NCI-H748 treated with DMSO at 0.1 percent for 48 hours (cell line): ENCODE measurements at places on chromosomes 16 and 17.

DNA sequence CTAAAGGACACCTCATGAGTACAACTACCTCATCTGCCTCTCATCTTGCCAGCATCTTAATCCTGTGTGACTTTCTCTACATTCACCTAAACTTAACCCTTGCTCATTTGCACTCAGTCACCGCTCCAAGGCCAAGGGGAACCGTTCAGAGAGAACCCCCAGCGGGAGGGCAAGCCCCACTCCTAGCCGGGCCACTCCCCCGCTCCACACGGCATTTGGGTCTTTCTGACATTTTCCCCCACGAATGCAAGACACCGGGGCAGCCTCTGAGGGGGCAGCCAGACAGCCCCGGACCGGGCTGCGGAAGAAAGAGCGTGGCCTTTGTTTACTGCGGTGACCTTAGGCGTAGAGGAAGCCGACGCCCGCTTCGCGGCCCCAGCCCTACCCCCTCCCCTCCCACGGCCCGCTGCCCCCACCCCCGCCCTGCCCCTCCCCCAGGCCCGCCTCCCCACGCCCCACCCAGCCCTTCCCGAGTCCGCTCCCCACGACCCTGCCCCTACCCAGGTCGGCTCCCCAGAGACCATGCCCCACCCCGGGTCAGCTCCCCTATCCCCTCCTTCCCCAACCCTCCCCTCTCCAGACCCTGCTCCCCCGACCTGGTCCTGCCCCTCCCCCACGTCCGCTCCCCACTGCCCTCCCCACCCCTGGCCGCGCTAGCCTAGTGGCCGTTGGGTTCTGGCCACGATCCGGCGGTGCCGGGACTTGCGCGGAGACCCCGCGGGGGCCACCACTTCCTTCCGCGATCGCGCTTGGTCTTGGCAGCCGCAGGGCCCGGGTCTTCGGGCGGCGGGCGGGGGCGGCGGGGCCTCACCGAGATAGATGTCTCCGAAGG lies 789 bp downstream of the CSNK1D start:
- no peak for DNase-seq

- DNase-seq = no peak
Measured at GRCh38 chr17:5665164-5665563, 80.9 kb upstream of the NLRP1 start.

DNA sequence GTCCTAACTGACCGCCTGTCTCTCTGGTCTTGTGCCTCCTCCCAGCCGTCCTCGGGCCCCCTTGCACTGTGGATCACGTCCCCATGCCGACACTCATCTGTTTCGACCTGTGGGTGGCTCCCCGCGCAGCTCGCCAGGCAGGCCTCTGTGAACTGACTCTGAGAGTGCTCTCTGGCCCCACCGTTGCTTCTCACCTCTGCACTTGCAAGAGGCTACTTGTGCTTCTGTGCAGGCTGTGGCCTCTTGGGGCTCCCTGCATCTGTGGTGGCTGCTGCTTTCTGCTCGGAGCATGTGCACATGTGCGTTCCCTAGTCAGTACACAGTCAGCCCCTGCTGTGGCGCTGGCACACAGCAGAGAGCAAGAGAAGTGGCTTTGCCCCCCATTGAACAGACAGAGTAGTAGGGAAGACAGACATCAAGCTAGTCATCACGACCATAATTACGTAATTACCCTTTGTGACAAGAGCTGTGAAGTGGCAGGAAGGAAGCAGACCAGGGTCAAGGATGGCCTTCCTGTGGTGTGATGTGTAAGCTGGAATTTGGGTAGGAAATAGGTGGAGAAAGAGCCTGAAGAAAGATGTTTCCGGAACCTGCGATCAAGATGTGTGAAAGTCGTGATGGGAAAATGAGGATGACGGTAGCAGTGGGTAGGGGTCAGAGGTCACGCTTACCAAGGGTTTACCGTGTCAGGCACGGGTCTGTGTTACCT lies 256.0 kb upstream of the CACNG5 start:
- peak; percentile 46 for DNase-seq

DNA sequence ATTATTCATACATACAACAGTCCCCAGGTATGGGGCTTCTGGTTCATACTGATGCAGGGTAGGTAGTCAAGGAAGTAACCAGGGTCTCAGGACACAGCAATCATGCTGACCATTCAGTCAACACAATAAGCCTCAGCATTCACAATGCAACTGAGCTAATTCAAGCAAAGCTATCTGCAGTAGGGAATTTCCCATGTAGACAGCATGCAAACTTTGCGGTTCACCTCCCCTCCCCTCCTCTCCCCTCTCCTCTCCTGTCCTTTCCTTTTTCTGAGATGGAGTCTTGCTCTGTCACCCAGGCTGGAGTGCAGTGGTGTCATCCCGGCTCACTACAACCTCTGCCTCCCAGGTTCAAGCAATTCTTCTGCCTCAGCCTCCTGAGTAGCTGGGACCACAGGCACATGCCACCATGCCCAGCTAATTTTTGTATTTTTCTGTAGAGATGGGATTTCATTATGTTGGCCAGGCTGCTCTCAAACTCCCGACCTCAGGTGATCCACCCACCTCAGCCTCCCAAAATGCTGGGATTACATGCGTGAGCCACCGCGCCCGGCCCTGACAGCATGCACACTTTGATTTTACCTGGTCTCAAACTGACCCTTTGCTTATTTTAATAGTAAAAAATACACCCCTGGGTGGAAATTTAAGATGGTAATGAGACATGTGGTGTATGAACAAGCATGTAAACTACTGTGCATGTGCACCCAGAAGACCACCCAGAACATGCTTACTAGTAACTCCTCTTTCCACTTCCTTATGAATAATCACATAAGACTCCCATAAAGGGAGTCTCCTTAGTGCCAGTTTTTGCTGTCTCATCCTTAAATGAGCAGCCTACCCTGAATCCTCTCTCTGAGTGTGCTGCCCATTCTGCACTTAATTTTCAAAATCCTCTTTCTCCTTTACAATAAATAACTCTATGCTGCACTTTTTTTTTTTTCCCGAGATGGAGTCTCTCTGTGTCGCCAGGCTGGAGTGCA lies 9.3 kb upstream of the RNF135 start:
- no peak for DNase-seq

GRCh38 chr16:53964145-53964790 lies 260.3 kb downstream of the FTO start:
- no peak for DNase-seq

GRCh38 chr17:17466511-17466910 lies 10.3 kb upstream of the MED9 start:
- DNase-seq = no peak

DNA sequence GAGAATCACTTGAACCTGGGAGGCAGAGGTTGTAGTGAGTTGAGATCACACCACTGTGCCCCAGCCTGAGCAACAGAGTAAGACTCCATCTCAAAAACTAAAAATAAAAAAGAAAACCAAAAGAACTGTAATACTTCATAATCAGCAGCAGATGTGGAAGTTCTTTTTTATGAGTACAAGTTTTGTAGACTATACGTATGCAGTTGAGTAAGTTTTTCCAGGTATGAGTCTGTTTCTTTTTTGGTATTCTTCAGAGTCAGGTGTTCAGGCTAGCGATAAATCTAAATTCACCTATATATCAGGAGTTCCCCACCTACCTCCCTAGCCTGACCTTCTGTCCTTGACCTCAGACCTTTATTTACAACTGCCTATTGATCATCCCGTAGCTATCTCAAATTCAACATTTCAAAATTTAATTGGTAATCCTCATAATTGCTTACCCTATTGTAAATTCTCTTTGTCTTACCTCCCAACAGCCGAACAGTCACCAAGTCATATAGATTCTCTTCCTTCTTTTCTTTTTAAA lies 10.7 kb downstream of the DCTN5 start:
- DNase-seq = no peak

GRCh38 chr17:42002792-42003301 lies 14.4 kb downstream of the DNAJC7 start:
- no peak for DNase-seq

DNA sequence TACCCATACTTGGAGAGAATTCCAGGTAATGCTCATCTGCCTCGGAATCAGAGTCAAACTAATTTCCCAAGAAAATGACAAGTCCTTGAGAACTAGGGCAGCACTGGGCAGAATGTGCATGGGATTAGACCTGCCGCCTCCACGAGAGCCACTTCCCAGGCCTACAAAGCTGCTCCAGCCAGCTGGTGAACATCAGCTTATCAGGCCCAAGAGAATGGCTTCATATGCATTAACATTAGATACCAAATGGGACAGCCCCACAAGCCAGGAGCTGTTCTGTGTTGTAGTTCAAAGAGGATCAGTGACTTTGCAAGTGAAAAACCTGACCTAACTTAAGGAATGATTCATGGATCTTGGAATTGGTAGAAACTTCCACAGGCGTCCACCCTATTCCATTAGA lies 203.3 kb downstream of the CYLD start:
- no peak for DNase-seq

DNA sequence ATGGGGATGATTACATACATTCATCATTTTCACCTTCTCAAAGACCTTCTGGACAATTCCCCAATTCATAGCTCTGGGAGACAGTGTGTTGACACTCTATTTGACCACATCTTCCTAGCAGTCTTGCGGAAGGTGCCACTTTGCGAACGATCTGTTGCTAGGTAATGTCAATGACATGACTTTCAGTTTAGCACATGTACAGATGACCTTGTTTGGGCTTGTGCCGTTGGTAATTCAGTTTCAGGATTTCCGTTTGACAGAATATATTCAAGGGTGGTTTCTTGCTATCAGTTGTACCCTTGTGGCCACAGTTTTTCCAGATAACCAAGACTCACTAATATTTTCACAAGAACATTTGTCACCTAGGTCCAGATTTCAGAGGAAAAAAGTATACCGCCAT lies 478.2 kb downstream of the WWOX start:
- DNase-seq = no peak

DNA sequence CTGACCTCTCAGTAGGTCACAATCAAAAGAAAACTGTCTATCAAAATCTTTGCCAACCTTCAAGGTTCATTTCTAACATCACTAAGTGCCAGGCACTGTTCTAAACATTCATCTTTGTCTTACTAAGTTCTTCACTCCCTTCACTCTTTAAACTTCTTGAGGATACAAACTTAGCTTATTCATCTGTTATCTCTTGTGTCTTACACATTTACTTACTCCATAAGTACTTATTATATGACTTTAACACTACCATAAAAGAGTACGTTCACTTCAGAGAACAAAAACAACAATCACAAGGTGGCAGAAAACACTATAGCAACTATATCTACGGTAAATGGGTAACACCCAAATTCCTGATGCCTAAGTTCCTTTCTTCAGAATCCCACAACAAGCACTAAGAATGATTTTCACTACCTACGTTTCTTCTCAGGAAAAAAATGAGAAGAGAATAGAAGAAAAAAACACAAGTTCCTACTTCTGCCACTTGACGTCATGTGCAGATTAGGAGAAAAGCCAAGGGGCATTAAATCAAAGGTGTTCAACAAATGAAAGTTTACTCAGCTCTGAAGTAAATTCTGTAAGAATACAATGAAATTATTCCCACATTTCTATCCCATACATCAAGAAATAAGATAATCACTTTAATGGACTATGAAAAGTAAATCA lies 29.2 kb downstream of the KANSL1 start:
- no peak for DNase-seq

- no peak for DNase-seq
Measured at GRCh38 chr17:74108126-74108705, 95.3 kb upstream of the RPL38 start.

GRCh38 chr17:17924131-17924856 lies 47.9 kb downstream of the TOM1L2 start:
- DNase-seq = no peak

GRCh38 chr17:63931981-63932561 lies at the start of gene CD79B:
Gene CD79B (minus strand): TSS chr17:63932331. CDS start chr17:63932261, 70 bp downstream.
- DNase-seq = no peak

DNA sequence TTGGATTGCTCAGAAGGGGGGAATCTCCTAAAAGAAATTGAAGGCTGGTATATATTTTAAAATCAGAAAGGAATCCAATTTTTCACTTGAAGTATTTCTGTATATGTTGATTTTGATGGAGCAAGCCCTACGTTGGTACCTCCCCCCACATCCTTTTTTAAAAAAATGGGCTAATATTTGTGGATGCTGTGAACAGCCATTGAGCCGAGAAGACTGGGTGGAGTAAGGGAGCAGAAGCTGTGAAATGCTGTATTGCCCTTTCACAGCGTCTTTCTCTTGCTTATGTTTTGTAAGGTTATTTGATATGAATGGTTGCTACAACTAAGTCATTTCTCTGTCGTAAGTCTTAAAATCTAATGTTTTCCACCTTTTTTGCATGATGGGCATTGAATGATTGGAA lies 2.3 kb downstream of the PAFAH1B1 start:
- no peak for DNase-seq

DNA sequence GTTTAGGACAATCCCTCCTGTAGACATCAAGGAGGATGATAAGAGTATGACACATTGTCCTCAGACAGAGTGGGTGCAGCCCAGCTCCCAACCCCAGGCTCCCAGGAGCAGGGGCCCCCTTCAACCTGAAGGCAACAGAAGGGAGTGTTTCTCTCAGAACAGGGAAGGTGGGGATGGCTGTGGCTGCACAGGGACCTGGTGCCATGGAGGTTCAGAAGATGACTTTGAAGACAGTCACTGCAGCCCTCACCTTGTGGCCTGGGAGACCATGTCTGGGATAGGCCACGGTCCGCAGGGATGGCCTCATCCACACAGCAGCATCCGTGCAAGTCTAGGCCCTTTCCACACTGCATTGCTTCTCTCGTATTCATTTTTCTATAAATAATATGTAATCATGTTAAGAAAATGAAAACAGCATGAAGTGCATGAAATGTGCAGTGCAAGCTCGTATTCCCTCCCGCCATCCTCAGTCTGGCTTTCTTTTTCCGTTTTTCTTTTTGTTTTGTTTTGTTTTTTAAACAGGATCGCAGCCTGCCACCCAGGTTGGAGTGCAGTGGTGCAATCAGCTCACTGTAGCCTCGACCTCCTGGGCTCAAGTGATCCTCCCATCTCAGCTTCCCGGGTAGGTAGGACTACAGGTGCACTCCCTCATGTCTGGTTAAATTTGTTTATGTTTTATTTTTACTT lies 71.1 kb downstream of the METRNL start:
- no peak for DNase-seq

- DNase-seq = no peak
Measured at GRCh38 chr16:35750701-35751104, 2291.3 kb downstream of the TP53TG3F start.

GRCh38 chr17:59858167-59858816 lies 34.5 kb downstream of the TUBD1 start:
- DNase-seq = no peak

GRCh38 chr17:38456031-38456815 lies 28.0 kb downstream of the ARHGAP23 start:
- DNase-seq = no peak

GRCh38 chr17:46154151-46154816 lies 38.9 kb downstream of the KANSL1 start:
- DNase-seq = no peak

DNA sequence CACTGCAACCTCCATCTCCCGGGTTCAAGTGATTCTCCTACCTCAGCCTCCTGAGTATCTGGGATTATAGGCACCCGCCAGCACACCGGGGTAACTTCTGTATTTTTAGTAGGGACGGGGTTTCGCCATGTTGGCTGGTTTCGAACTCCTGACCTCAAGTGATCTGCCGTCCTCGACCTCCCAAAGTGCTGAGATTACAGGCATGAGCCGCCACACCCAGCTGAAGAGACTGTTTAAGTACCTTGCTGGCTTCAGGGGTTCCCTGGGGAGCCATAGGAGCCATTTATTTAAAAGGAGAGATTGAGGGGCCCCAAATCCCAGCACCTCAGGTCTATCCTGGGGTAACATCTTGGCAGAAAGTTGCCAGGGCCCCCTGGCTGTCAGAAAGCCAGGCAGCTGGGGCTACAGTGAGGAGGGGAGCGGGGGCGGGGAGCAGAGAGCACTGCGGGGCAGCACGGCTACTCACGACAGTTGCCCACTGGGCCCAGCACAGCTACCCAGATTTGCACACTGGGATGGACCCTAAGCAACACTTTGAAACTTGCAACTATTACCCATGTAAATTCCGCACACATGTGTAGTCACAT lies 1.6 kb downstream of the SNAI3 start:
- DNase-seq = no peak

- DNase-seq = peak; percentile 40
Measured at GRCh38 chr16:10971560-10971961, 27.2 kb downstream of the CLEC16A start.
